SK-N-SH (cell line): ENCODE measurements at places on chromosomes 5 and 9. TPM values are rescaled to one million over a fixed set of nuclear protein-coding genes. Genes with fewer than 3 reads are reported as not detected.

DNA sequence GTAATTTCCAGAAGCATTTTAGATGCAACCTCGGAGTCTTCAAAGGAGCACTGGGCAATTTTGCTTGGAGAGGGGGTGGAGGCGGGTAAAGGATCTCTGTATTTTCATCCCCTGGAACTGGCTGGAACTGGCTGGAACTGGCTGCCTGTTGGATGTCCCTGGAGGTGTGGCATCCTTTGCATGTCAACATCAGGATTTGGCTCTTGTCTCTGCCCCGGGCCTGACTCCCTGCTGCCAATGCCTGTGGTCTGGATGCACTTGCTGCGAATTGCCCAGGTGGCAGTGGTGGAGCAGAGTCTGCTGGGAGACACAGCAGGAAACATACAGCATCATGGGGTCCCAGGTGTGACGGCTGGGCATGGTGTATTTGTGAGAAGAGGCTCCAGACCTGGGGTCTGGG is 391.3 kb downstream of the GADD45G start:
- H3K4me1 ChIP-seq = no peaks in the 10 kb centered on the region
- no peaks in the 10 kb centered on the region for H3K27me3 ChIP-seq
- no peak overlapping the region for H3K4me3 ChIP-seq

GRCh38 chr5:151812757-151813309 is 41.1 kb downstream of the G3BP1 start:
- DNase-seq = no peak
- H3K4me1 ChIP-seq = no peaks in the 10 kb centered on the region
- H3K36me3 ChIP-seq = peaks cover 79% of the 10 kb centered on the region
- no peaks in the 10 kb centered on the region for H3K27me3 ChIP-seq

GRCh38 chr5:65391591-65391990 is 90.1 kb downstream of the ADAMTS6 start:
- H3K27ac ChIP-seq = no peak overlapping the region
- H3K4me3 ChIP-seq = no peak overlapping the region
- no peaks in the 10 kb centered on the region for H3K36me3 ChIP-seq
- no peak for DNase-seq
- H3K27me3 ChIP-seq = no peaks in the 10 kb centered on the region
- H3K4me1 ChIP-seq = peaks cover 10% of the 10 kb centered on the region

- no peaks in the 10 kb centered on the region for H3K27me3 ChIP-seq
- DNase-seq = no peak
- no peak overlapping the region for H3K27ac ChIP-seq
- no peak overlapping the region for H3K4me3 ChIP-seq
- no peaks in the 10 kb centered on the region for H3K4me1 ChIP-seq
- no peaks in the 10 kb centered on the region for H3K36me3 ChIP-seq
These were observed 92.6 kb downstream of the MTRR start for GRCh38 chr5:7961540-7961939.

DNA sequence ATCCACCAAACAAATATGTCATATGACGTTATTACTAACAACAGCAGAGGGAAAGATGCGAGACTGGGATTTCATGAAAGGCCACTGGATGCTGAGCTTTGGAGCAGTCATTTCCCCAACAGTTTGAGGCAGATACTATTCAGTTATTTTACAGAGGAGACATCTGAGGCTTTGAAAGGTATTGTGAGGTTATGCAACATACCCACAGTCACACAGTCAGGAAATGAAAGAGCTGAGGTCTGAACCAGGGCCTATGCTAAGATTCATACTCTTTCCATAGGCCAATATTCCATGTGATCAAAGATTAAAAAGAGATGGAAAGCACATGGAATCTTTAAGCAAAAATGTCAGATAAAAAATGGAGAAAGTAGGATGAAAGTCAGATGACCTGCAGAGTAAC is 63.0 kb downstream of the LPAR1 start:
- no peaks in the 10 kb centered on the region for H3K27me3 ChIP-seq
- H3K4me3 ChIP-seq = no peak overlapping the region
- no peaks in the 10 kb centered on the region for H3K36me3 ChIP-seq
- no peak for DNase-seq

TOR1A gene
- polyA plus RNA-seq = 85.3 and 120 TPM in 2 replicates
